Tibial nerve (tissue), 4 donors: ENCODE measurements at places on chromosomes 4 and X. TPM values are rescaled to one million over a fixed set of nuclear protein-coding genes. Genes with fewer than 3 reads are reported as not detected.

CCDC149 gene
- total RNA-seq: 12.2 TPM

CXorf51A gene
- not detected for total RNA-seq

SCD5 gene
- 27.6 TPM for total RNA-seq

AIFM1 gene
- 18.4 TPM for total RNA-seq

BST1 gene
- total RNA-seq: 10.1 TPM

PPM1K gene
- total RNA-seq: 35.1 TPM
